Stimulated activated CD4-positive, alpha-beta T cell treated with anti-CD3 and anti-CD28 coated beads, Interleukin-15, amount 100 ng/mL, for 1 hour (primary cell): ENCODE measurements at places on chromosomes 6 and 20.

- no peak for DNase-seq
These were observed 97.3 kb upstream of the OPRM1 start for GRCh38 chr6:153941768-153942167.

DNA sequence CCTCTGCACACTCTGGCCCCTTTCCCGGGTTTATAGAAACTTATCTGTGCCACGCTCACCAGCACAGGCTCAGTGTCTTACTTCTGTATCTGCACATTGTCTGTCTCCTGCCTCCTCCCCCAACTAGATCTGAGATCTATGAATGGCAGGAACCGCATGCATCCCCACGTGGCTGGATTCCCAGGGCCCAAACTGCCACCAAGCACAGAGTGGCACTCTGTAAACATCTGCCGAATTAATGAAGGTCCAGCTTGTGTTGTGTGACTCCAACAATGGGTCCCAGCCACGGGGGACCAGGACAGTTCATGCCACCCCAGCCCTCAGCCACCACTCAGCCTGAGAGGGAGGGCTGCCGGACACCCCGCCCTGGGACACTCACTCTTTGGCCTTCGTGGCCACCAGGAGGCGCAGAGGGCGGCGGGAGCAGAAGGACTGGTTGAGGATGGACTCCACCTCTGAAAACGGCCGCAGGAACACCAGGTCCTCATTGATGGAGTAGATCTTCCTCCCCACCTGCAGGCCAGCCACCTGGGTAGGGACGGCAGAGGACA, 171.1 kb downstream of the PREX1 start:
- DNase-seq = no peak

DNA sequence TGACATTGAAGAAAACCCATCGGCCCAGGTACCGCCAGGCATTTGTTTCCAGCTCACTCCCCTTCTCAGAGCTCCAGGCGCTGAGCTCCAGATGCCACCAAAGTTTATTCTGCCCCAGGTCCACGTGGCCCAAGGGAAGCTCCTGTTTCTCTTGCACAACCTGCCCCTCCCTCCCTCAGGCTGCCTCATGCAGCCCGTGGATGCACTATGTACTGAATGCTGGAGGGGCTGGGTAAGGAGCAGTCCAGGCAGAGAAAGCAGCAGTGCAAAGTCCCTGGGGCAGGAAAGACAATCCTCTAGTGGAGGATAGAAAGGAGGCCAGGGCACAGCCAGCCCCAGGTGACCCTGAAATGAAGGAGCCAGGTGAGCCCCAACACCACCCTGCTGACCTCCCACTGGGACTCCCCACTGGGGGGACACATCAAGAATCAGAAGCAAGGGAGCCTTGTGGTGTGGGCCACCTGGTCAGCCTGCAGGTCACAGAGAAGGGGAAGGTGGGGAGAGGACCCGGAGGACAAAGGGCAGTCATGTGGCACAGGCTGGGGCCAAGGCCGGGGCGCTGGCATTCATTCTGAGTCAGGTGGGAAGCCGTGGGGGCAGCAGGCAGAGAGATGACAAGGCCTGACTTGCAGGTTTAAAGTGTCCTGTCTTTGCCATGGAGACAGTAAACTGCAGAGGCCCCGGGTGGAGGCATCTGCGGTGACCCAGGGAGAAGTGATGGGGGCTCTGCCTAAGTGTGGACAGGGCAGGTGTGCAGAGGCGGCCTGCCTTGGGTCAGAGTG, 230.1 kb downstream of the PREX1 start:
- DNase-seq = no peak

DNA sequence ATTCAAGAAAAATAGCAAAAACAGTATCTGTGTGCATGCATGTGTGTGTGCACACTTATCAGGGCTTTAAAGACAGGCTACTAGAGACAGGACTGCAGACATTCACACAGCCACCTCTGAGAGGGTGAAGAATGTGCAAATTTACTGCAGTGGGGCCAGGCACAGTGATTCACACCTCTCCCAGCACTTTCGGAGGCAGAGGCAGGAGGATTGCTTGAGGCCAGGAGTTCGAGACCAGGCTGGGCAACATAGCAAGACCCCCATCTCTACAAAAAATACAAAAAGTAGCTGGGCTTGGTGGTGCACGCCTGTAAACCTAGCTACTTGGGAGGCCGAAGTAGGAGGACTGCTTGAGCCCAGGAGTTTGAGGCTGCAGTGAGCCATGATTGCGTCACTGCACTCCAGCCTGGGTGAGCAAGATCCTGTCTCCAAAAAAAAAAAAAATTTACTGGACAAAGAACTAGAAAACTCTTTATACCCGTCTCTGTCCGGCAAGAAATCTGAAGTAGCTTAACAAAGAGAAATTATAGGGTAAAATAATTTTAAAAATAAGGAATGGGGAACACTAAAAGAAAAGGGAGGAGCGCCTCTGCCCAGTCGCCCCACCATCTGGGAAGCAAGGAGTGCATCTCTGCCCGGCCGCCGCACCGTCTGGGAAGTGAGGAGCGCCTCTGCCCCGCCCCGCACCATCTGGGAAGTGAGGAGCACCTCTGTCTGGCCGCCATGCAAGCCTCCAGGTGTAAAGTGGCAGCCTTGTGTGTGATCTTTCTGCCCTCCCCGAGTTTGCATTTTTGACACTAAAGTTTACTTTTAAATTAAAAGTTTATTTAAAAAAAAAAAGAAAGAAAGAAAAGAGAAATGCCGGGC, 105.1 kb downstream of the ZMYND8 start:
- DNase-seq = no peak

GRCh38 chr20:15256676-15257568, 919.5 kb upstream of the FLRT3 start:
- DNase-seq = no peak

- DNase-seq = no peak
These were observed 6.0 kb upstream of the VNN1 start for GRCh38 chr6:132719736-132720448.

DNA sequence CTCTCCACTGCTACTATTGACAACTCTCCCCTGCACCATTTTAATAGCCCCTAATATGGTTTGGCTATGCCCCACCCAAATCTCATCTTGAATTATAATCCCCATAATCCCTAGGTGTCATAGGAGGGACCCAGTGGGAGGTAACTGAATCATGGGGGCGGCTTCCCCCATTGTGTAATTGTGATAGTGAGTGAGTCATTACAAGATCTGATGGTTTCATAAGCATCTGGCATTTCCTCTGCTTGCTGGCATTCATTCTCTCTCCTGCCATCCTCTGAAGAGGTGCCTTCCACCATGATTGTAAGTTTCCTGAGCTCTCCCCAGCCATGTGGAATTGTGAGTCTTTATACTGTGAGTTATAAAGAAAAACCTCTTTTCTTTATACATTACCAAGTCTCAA, 74.1 kb upstream of the TCF21 start:
- no peak for DNase-seq

- DNase-seq = peak; percentile 40
These were observed at the start of gene PHF10 for GRCh38 chr6:169724494-169725124. Gene PHF10, minus strand, starts transcription at chr6:169724500. Its CDS starts 569 bp downstream, at chr6:169723931.

- DNase-seq = no peak
These were observed 5.0 kb upstream of the BLOC1S5 start for GRCh38 chr6:8069151-8069550.

DNA sequence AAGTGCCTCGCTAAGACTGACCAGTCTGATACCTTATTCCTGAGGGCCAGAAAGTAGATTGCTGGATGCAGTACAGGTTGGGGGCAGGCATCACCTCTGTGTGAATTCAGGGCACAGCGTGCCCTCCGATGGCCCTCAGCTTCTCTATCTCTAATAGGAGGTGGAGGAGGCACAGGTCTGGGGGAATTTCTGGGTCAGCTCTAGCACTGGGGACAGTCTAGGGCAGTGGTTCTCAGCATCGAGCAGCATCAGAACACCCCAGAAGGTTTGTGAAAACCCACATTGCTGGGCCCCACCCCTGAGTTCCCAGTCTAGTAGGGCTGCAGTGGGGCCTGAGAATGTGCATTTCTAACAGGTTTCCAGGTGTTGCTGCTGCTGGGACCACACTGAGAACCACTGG, 166.7 kb downstream of the CDC5L start:
- DNase-seq = no peak
